Fibroblast of skin of scalp (primary cell): ENCODE measurements at places on chromosomes 1 and 21.

DNA sequence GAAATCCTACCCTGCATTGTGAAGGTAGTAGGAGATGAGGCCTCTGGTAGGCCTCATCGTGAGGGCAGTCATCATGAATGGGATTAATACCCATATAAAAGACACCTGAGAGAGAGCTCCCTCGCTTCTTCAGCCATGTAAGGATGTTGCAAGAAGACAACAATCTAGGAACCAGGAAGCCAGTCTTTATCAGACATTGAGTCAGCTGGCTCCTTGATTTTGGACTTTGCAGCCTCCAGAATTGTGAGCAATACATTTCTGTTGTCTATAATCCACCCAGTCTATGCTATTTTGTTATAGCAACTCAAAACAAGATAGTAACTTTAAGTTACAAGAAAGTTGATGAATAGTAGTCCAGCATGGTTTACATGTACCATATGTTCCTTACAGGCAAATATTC is 208.5 kb downstream of the KCNT2 start:
- DNase-seq: no peak

- DNase-seq: no peak
Measured at GRCh38 chr1:178581351-178582303, 68.7 kb downstream of the TEX35 start.

- no peak for DNase-seq
Measured at GRCh38 chr1:78472851-78473496, 17.8 kb upstream of the PTGFR start.

DNA sequence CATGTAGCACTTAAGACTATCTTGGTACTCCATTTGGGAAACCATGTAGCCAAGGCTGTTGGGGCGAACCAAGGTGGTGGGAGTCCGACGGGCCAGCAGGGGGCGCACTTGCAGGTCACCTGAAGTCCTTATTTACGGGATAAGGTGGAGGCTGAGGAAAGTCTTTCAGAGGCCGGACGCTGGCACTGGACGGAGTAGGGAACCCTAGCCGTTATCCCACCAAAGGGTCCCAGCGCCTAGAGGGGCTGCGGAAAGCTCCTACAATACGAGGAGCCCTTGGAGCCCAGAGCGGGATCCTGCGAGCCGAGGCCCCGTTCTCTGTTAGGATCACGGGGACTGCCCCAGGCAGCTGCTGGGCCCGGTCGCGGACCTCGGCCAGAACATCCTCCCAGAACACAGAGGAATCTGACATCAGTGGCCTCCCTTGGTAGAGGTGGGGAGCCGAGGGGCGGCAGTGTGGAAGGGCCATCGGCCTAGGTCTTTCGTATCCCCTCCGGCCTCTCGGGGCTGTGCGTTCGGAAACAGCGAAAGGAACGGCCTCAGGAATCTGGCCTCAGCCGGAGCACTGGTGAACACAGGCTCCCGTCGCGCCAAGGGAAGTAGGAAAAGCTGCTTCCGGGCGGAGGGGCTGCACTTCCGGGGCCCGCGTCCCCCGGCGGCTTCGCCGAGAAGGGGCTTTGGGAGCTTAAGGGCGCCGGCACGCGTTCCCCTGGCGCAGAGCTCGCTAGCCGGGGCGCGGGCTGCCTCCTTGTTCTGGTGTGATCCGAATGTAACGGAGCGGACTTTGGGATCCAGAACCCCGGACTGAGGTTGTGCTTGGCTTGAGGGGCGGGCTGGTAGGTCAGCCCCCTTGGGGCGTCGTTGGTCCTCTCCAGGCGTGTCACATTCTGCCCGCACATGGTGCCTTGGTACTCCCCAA is 29.9 kb upstream of the RPTN start:
- peak; percentile 57 for DNase-seq

GRCh38 chr1:58979086-58979485 is 195.2 kb upstream of the JUN start:
- DNase-seq: no peak

GRCh38 chr1:8133190-8133589 is 107.1 kb upstream of the ERRFI1 start:
- no peak for DNase-seq
